ENCODE measurements at places on chromosomes 7 and 10.
A peak's percentile ranks its signal among the peaks of the same experiment; 100 is the strongest.

DNA sequence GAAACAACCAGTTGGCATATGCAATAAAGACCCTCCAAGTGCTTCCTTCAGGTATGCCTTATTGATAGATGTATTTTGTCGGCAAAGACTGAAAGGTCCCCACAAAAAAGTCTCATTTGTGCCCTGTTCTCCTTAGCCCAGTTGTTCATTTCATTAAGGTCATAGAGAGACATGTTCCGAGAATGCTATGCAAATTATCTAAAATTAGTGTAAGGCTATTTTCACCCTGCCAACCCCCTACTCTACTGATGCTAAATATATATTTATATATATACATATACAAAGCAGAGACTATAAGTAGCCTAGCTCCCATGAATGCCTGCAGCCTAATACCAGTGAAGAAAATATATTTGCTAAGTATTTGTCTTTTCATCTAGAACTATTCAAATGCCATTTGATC is 96.7 kb upstream of the ADO start:
- DNase-seq, result no peak

DNA sequence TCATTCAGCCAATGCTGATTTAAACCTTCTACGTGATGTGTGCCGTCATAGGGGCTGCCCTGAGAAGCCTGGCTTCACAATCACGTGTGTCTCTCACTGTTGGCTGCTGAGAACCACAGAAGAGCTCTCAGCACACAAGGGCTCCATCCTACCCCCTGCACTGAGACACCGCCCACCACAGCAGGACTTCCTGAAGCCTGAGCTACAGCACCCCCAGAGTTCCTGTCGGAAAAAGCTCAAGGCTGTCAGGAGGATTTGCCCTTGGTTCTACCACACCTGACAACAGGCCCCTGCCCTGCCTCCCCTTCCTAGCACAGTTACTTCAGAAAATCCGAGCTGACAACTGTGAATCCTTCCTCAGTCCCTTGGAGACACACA is 191.9 kb downstream of the MAD1L1 start:
- peak; percentile 49 for DNase-seq

DNA sequence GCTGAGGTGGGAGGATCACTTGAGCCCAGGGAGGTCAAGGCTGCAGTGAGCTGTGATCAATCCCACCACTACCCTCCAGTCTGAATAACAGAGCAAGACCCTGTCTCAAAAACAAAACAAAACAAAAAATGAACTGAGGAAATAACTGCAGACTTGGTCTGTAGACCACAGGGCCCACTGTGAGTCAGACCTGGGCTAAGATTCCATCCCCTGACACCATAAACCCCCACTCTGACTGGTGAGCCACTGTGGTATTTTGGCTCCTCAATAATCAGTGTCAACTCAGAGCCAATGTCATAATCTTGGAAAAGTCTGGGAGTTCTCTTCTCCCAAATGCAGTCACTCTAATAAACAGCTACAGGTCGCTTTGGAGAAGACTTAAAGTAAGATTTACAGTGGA is 24.0 kb upstream of the ERCC6 start:
- DNase-seq, result no peak

DNA sequence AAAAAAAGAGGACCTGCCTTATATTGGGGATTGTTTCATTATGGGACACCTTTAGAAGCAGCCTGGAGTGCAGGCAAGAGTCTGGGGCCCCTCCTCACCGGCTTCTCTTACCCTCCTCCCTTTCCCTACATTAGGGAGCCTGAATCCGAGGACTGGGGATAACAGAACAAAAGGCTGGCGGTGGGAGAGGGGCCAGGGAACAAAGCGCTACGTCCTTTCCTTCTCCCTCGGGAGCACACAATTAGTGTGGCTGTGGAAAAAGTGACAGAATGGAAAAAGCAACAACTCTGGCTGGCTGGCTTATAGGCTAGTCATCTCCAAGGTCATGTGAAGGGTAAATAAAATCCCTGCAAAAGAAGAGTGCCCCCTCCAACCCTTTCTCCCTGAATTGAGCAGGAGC is 74.7 kb downstream of the LSM5 start:
- no peak for DNase-seq

DNA sequence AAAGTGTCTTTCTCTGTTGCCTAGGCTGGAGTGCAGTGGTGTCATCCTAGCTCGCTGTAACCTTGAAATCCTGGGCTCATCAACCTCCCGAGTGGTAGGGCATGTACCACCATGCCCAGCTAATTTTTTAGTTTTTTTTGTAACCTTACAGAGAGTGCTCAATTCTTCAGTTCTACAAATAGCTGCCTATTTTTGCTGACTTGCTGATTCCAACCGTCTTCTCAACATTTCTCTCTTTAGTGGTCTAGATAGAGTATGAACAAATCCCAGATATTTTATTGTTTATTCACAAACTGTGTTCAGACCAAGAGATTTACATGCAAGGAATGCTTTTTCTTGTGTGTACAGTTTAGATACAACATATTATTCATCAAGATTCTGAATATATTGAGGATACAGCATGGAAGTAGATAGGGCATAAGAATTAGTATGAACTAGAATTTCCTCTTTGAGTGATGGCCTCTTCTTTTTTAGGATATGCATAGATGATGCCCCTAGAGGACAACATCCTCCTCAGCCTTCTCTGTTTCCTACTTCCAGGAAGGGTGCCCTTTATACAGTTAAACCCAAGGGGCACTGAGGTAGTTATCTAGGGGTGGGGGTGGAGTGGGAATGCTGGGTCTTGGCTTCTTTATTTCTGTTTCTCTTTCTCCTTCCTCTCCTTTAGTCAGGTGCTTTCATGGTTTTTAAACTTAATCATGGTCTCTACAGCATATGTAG is 26.0 kb downstream of the PRPF18 start:
- no peak for DNase-seq

DNA sequence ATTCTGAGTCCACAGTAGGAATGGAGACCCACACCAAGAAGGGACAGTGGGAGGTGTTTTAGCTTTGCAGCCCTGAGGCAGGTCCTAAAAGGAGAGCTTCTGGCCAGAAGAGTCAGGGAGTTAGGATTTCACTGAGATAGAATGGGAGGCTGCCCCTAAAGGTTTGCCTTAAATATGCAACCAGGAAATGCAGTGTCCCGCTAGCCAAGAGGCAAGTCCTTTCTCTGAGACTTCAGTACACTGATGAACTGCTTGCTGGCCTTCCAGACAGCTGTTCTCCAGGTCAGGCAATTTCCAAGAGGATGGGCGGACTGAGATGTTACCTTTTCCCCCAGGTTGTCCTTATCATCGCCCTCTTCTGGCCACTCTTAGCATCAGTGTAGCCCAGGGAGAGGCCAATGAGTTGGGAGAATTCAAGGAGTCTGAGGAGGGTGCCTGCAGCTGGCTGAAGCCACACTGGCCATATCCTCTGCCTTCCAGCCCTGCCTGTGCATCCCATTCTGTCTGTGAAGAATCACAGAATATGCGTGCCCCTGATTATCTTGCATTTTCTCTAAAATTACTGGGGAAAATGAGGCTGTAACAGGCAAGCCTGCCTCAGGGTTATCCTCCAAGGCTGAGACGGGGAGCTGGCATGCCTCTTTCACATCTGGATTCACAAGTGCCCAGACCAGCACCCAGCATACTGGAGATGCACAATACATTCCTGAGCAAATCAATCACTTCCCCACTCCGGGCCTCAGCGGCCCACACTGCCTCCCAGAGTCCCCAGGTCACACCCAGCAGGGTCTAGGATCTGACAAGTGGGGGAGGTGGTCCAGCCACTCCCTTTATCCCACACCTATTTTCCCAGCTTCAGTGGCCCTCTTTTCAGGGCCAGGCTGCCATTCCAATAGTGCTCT is 2.4 kb downstream of the TLL2 start:
- DNase-seq, result peak; percentile 64

DNA sequence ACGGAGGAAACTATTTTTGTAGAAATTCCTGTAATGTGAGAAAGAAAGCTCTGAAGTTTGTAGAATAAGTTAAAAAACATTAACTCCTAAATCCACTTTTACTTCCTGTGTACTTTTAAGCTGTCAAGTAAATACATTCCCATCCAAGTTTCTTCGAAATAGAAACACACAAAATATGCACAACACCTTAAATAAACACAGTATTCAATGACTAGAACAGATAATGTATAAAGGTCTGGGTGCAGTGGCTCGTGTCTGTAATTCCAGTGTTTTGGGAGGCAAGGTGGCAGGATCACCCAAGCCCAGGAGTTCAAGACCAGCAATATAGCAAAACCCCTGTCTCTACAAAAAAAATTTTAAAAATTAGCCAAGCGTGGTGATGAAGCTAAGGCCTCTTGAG is 121.9 kb upstream of the ODAD2 start:
- no peak for DNase-seq

- DNase-seq, result no peak
These were observed 266.4 kb upstream of the KLF14 start for GRCh38 chr7:131000389-131000788.

- DNase-seq, result peak; percentile 83
These were observed 29.3 kb upstream of the SH3PXD2A start for GRCh38 chr10:103884681-103885139.

DNA sequence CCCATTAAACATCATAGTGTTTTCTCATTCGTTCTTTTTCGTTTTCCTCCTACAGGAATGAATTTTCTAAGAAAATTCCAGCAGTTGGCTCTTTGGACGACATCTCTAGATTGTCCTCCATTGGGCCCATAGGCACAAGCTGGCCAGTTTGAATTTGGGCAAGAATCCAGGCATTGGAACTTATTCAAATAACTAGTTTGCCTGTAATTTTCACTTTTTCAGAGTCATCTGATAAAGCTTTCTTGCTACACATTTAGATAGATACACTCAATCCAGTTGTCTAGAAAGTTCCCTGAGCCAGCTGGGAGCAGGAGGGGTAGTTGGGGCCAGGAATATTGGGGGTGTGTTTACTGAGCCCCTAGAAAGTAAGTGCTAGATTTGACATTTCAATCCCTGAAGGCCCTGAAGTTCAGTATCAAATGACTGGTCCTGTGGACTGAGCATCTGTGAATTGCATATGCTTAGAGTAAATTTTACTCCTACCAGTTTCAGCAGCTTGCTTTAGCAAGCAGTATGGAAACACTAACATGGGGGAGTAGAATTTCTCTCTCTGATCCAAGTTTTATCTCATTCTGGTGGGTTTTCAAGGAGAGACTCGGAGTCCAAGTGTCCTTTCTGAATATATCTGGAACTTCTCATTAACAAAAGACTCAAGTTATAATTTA is 5.2 kb downstream of the EGFR start:
- DNase-seq, result no peak

- no peak for DNase-seq
These were observed 97.3 kb downstream of the CDK6 start for GRCh38 chr7:92739091-92739490.

GRCh38 chr10:16894821-16895220 is 77.6 kb upstream of the RSU1 start:
- DNase-seq, result no peak

DNA sequence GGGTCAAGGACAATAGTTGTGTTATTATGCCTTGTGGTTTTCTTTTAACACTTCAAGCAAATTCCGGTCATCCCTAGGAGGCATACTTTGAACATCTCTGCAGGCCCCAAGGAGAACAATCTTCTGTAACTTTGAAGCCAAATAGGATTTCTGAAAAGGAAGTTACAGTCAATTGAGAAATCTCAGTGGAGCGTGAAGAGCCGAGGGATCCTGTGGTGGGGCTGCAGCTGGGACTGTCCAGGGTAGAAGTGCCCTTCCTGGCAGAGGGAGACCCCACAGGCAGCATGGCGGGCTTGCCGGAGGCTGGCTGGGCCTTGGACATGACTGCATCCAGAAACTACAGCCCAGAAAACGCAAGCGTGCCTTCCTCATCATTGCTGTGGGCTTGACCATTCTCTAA is 179.7 kb downstream of the PTPN20 start:
- DNase-seq, result no peak

DNA sequence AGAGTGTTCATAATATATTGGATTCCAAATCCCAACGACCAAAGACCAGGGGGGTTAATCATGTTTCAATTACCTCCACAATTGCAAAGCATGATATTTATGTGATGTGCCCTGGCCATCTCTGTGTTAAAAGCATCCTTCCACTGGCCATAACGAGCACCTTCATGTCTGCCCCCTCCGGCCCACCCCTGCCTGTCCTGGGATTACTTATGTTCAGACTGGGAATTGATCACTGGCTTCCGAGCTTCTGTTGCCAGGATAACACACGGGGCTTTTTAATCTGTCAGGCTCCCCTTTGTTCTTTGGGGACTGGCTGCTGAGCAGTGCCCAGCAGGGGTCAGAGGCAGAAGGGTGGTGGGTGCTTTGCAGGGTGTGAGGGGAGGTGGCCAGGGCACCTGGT is 13.7 kb upstream of the CHST15 start:
- no peak for DNase-seq

GRCh38 chr7:106757846-106758245 is 96.9 kb upstream of the CCDC71L start:
- DNase-seq, result no peak

GRCh38 chr10:91745090-91745831 is 53.0 kb upstream of the TNKS2 start:
- DNase-seq, result peak; percentile 39

DNA sequence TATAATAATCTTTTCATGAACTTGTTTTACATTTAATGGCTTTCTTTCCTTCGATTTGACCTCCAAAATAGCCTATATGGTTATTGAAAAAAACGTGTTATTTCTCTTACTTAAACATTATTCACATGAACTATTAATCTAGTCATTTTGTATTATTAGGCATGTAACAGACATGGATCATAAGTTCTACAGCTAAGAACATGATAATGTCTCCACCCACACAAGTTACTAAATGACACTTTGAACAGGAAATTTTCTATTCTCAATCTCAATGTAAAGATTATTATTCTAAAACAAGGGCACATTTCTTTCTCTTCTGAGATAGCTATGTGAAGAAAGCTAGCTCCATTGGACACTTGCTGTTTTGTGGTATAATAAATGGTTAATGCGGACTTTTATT is 10.0 kb downstream of the LAMB4 start:
- DNase-seq, result no peak

- no peak for DNase-seq
These were observed 27.3 kb downstream of the DENND11 start for GRCh38 chr7:141674702-141675101.

DNA sequence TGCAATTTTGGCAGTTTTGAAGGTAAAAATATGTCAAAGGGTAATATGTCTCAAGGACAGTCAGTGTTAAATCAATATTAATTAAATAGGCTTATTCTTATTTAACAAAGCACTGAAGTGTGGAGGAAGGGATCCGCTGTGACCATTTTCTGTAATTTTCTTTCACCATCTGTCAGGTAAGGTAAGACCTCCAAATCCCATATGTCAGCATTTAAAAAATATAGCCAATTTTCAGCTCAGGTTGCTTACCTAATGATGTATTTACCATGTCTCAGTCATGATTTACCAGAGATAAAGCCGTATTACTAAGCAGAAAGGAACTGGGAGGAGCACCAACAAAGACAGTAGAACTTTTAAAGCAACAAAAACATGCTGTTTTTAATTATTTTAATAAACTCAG is 683.9 kb downstream of the CCSER2 start:
- DNase-seq, result no peak

GRCh38 chr7:130951976-130952876 is 218.2 kb upstream of the KLF14 start:
- no peak for DNase-seq

GRCh38 chr7:45718464-45719330 is 144.5 kb downstream of the ADCY1 start:
- no peak for DNase-seq

- DNase-seq, result peak; percentile 16
These were observed 350.0 kb downstream of the PLXNA4 start for GRCh38 chr7:132226046-132226956.
